ENCODE measurements at places on chromosomes 7 and 10. TPM values are rescaled to one million over a fixed set of nuclear protein-coding genes. Genes with fewer than 3 reads are reported as not detected.

Gene OGDHL
- not detected for total RNA-seq

Gene ZCWPW1
- 2.7 TPM for total RNA-seq

Gene CDC123
- total RNA-seq, result 105 TPM

Gene CUL1
- total RNA-seq, result 57.8 TPM

Gene PTPRE
- total RNA-seq, result 24.1 TPM

Gene TWIST1
- total RNA-seq, result 0.25 TPM

Gene PON1
- total RNA-seq, result not detected

Gene DYDC2
- not detected for total RNA-seq

Gene LLCFC1
- not detected for total RNA-seq

Gene PLCE1
- 0.02 TPM for total RNA-seq

Gene FUOM
- 11.9 TPM for total RNA-seq

DNA sequence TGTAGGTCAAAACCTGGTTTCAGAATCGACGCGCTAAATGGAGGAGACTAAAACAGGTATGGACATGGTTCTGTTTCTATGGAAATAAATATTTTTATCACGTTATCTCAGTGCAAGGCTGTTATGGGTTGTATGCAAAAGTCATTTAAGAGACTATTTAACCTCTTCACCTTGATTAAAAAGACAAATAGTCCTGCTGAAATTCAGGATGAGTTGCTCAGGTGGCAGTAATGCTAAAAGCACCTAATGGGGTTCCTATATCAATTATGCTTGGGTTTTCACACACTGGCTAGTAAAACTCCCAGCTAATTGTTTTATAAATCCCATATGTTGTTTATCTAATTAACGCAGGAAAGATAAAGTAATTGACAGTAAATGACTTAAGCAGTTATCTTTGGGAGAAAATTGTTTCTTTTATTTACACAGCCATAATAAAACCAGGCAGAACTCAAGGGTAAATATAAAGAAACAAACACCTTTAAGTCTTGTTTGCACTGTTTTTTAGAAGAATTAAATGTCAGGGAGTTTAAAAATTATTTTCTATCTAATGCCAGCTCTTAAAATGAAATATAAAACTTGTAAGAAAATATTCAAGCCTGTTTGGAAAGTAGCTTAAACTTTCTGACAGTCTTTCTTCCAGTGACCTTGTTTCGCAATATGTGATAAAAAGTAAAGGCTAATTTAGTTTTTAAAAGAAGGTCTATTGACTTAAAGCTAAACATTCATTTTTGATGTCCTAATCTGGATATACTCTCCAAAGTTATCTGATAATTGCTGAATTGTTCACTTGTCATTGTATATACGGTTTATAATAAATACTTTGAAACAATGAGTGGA lies 3.2 kb downstream of the HHEX start:
- H3K27ac ChIP-seq, result no peak overlapping the region
- no peak for DNase-seq
- peaks cover 28% of the 10 kb centered on the region for H3K4me1 ChIP-seq

- peaks cover 39% of the 10 kb centered on the region for H3K4me1 ChIP-seq
- DNase-seq, result peak; percentile 39
- peak overlapping the region; percentile 83 for H3K4me3 ChIP-seq
- H3K27ac ChIP-seq, result peak overlapping the region; percentile 85
- H3K27me3 ChIP-seq, result peaks cover 21% of the 10 kb centered on the region
Measured at GRCh38 chr10:97333601-97334369, 744 bp downstream of the FRAT2 start.

DNA sequence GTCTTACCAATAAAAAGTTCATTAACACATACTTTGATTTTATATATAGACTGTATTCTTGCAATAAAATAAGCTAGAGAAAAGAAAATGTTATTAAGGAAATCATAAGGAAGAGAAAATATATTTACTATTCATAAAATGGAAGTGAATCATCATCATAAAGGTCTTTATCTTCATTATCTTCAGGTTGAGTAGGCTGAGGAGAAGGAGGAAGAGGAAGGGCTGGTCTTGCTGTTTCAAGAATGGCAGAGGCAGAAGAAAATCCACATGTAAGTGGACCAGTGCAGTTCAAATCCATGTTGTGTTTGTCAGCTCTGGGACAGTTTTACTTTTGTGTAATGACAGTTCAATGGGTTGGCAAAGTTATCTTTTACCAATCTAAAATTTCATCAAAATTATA lies 609.1 kb upstream of the ANKRD30A start:
- H3K27ac ChIP-seq, result no peak overlapping the region
- no peaks in the 10 kb centered on the region for H3K36me3 ChIP-seq
- H3K27me3 ChIP-seq, result no peaks in the 10 kb centered on the region

- H3K27me3 ChIP-seq, result peaks cover 8% of the 10 kb centered on the region
- H3K4me1 ChIP-seq, result no peaks in the 10 kb centered on the region
- H3K27ac ChIP-seq, result no peak overlapping the region
- H3K36me3 ChIP-seq, result no peaks in the 10 kb centered on the region
- no peak overlapping the region for H3K4me3 ChIP-seq
- DNase-seq, result no peak
Measured at GRCh38 chr10:103548581-103549348, 55.3 kb downstream of the NEURL1 start.

GRCh38 chr7:14336256-14336655 lies 346.8 kb upstream of the ETV1 start:
- no peak overlapping the region for H3K27ac ChIP-seq
- H3K36me3 ChIP-seq, result no peaks in the 10 kb centered on the region
- H3K27me3 ChIP-seq, result no peaks in the 10 kb centered on the region
- no peak for DNase-seq
- no peaks in the 10 kb centered on the region for H3K4me1 ChIP-seq
- H3K4me3 ChIP-seq, result no peak overlapping the region

DNA sequence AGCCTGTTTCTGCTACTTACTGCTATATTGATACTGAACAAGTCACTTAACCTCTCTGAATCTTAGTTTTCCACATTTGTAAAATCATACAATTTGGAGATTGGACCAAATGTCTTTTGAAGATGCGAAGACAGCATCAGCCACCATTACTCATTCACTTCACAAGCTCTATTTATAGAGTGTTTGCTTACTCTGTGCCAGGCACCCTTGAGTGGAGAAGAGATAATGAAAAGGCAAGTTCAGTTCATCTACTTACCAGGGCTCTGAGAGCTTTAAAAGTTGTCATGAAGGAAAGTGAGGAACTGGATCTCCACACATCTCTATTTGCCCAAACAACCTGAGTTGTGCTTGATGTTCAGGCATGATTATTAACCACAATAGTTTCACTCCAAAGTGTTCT lies 277.5 kb downstream of the CSTF2T start:
- no peaks in the 10 kb centered on the region for H3K4me1 ChIP-seq
- peaks cover 2% of the 10 kb centered on the region for H3K27me3 ChIP-seq
- H3K27ac ChIP-seq, result no peak overlapping the region
- H3K36me3 ChIP-seq, result no peaks in the 10 kb centered on the region

GRCh38 chr10:35641676-35642034 lies 441 bp downstream of the FZD8 start:
- DNase-seq, result no peak
- no peaks in the 10 kb centered on the region for H3K36me3 ChIP-seq
- H3K27me3 ChIP-seq, result peaks cover 72% of the 10 kb centered on the region
- peaks cover 25% of the 10 kb centered on the region for H3K4me1 ChIP-seq
- no peak overlapping the region for H3K27ac ChIP-seq

- H3K27ac ChIP-seq, result no peak overlapping the region
- no peak for DNase-seq
- no peaks in the 10 kb centered on the region for H3K36me3 ChIP-seq
- H3K27me3 ChIP-seq, result no peaks in the 10 kb centered on the region
- H3K4me3 ChIP-seq, result no peak overlapping the region
Measured at GRCh38 chr7:117386110-117386706, 41.1 kb downstream of the ASZ1 start.

- H3K4me1 ChIP-seq, result no peaks in the 10 kb centered on the region
- H3K27ac ChIP-seq, result no peak overlapping the region
- no peaks in the 10 kb centered on the region for H3K36me3 ChIP-seq
- no peaks in the 10 kb centered on the region for H3K27me3 ChIP-seq
- DNase-seq, result no peak
Measured at GRCh38 chr7:89503281-89503680, 651.0 kb upstream of the STEAP1 start.

DNA sequence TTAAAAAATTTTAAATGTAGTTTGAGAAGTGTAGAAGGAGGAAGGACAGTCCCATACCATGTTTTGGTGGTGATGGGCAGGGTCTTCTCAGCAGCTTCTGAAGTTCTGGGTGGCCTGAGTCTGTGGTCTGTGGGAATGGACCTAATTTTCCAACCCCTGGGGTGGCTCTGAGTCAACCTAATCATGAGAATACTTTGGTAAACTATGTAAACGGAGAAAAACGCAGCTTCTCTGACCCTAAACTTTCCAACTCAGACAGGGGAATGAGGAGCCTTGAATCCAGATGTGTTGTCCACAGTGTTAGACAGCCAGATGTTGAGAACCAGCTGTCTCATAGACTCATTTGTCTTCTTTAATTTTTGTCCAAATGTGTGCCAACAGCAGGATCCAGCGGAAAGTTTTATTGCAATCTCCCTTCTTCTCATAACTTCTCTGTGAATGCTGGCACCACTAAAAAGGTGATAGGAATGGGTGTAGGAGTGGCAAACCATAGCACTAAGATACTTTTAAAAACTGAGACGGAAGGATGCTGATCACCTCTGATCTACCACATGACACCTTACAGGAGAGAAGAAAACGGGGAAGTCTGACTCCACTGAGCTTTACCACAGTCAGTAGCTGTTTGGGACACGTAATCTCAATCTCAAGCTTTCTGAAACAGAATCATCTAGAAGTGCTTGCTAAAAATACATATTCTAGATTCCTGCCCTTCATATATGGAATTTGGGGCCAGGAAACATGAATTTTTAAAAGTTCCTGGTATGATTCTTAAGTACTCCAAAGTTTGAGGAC lies 90.5 kb upstream of the PHYHIPL start:
- H3K27me3 ChIP-seq, result no peaks in the 10 kb centered on the region
- H3K27ac ChIP-seq, result no peak overlapping the region
- no peaks in the 10 kb centered on the region for H3K36me3 ChIP-seq

DNA sequence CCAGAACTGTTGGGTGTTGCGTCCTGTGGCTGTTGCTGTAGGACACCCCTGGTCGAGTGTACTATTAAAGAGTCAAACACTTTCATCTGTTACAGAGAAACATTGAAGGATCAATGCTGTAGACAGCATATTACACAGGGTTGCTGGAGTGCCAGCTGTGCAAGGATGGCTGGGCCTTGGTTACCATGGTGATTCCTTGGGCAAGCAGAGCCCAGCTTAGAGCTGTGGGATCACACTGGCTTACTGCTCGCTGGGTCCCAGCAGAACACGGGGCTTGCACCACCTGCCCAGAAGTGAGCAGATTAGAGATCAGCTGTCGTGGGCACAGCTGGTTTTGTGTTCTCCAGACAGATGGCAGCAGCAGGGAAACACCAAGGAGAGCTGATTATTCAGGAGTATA lies 76.0 kb downstream of the GPR141 start:
- no peak overlapping the region for H3K4me3 ChIP-seq
- peaks cover 2% of the 10 kb centered on the region for H3K4me1 ChIP-seq
- peaks cover 26% of the 10 kb centered on the region for H3K27me3 ChIP-seq
- no peak for DNase-seq
- H3K36me3 ChIP-seq, result no peaks in the 10 kb centered on the region

GRCh38 chr7:92025260-92025659 lies 84.6 kb downstream of the AKAP9 start:
- H3K27ac ChIP-seq, result no peak overlapping the region
- no peak for DNase-seq
- H3K4me3 ChIP-seq, result no peak overlapping the region
- no peaks in the 10 kb centered on the region for H3K27me3 ChIP-seq
- no peaks in the 10 kb centered on the region for H3K4me1 ChIP-seq

DNA sequence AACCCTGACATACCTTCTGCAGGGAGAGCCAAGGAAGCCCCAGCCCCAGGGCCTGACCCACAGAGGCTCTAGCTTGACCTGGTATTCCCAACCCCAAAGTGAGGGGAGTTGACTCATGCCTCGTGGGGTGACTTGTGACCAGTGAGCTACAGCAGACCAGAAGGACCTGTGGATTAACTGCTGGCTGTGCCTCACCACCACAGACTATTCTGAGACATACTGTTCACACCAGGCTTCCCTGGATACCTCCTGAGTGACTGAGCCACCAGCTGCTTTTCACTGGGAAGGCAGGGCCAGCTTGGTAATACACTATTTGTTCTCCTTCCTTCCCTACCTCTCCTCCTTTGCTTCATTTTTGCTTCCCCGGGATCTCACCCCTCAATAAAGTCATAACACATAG lies 7.3 kb downstream of the PLXNA4 start:
- H3K27ac ChIP-seq, result no peak overlapping the region
- peaks cover 36% of the 10 kb centered on the region for H3K36me3 ChIP-seq
- DNase-seq, result no peak
- H3K4me3 ChIP-seq, result no peak overlapping the region
- H3K27me3 ChIP-seq, result peaks cover 86% of the 10 kb centered on the region
- peaks cover 20% of the 10 kb centered on the region for H3K4me1 ChIP-seq

- DNase-seq, result no peak
- no peaks in the 10 kb centered on the region for H3K36me3 ChIP-seq
- no peak overlapping the region for H3K4me3 ChIP-seq
Measured at GRCh38 chr7:7512861-7513597, 22.6 kb downstream of the COL28A1 start.

- no peak overlapping the region for H3K4me3 ChIP-seq
- DNase-seq, result no peak
- no peak overlapping the region for H3K27ac ChIP-seq
- no peaks in the 10 kb centered on the region for H3K4me1 ChIP-seq
- no peaks in the 10 kb centered on the region for H3K27me3 ChIP-seq
Measured at GRCh38 chr7:147535701-147536111, 1054.9 kb upstream of the C7orf33 start.

DNA sequence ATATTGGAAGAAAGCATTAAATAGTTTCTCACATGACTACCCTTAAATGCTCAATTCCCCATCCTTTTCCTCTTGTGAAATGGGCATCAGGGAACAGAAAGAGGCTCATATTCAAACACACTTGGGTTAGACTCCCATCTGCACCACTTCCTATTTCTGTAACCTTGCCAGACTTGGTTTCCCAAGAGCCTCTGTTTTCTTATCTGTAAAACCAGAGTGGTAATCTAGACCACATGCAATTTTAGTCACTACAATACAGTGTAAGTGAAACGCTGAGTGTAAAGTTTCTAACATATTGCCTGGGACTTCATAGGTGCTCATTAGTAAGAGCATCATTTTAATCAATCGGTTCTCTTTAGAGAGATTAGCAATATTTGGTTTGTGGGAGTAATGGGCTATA lies 136.3 kb downstream of the SORCS1 start:
- no peaks in the 10 kb centered on the region for H3K36me3 ChIP-seq
- H3K27me3 ChIP-seq, result no peaks in the 10 kb centered on the region
- no peak overlapping the region for H3K27ac ChIP-seq
- no peak overlapping the region for H3K4me3 ChIP-seq

GRCh38 chr7:80372415-80372814 lies 139.4 kb downstream of the GNAT3 start:
- H3K27ac ChIP-seq, result no peak overlapping the region
- no peak for DNase-seq
- no peaks in the 10 kb centered on the region for H3K27me3 ChIP-seq
- no peaks in the 10 kb centered on the region for H3K4me1 ChIP-seq
- H3K4me3 ChIP-seq, result no peak overlapping the region
- H3K36me3 ChIP-seq, result no peaks in the 10 kb centered on the region
